ENCODE measurements at places on chromosomes 11 and 22. TPM values are rescaled to one million over a fixed set of nuclear protein-coding genes. Genes with fewer than 3 reads are reported as not detected.

DNA sequence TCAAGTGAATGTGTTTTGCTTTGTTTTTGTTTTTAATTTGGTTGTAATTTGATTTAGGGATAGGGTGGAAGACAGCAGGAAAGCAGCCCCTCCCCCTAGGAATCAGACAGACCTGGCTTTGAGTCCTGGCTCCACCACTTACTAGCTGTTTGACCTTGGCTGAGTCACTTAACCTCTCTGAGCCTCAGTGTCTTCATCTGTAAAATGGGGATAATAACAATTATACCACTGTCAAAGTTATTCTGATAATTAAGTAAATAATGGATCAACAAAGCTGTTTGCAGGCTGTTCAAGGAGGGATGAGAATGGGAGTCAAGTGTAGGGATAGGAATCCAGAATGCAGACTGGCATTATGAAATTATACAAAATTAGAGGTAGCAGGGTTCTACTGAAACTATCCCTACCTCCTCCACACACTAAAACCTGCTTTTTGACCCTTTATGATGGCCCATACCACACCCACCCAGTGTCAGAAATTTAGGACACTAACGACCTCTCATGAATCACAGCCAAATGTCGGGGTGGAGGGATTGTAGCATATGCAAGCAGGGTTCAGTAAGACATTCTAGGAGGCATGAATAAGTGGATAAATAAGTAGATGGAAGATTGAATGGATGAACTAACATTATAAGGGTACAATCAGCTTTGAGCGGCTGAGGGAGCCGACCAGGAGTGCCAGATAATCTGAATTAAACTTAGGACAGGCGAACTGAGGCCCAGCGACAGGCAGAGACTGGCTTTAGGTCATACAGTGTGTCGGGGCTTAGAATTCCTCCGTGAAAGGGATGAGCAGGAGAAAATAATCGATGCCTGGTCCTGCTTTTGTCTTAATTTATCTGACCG is 974 bp downstream of the ANAPC15 start:
- no peak for DNase-seq

DNA sequence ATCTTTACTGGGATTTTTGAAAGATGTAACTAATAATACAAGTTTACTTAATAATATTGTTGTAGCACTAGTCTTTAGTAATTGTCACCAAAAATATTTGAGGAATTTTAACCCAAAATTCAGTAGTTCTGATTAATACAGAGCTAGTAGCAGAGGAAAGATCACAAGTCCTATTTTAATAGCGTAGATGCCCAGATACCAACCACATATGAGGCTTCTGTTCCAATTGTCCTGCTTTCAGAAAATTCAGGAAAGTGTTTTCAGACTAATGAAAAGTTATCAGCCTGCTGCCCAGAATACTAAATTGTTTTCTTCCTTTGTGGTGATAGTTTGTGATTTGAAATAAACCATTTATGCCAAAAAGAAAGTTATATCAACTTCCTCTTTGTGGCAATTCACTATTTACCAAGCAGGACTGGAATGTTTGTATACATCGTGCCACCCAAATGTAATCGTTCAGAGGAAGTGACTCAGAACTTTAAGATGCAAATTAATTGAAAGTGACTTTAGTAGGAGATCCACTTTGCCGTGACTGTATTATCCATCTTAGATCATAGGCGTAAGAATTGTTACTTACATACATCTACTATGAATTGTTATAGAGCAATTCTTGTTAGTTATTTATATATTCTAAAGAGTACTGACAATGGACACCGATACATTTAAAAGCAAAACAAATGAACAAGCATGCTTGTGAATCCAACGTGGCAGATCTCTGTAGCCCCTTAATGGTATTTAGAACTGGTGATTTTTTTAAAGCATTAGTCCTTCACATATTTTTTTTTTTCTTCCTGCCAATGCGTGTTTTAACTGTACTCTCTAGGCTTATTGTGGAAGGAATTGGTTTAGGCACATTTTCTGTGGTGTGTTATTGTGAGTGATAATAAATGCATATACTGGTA is 231.0 kb downstream of the DDX10 start:
- no peak for DNase-seq

DNA sequence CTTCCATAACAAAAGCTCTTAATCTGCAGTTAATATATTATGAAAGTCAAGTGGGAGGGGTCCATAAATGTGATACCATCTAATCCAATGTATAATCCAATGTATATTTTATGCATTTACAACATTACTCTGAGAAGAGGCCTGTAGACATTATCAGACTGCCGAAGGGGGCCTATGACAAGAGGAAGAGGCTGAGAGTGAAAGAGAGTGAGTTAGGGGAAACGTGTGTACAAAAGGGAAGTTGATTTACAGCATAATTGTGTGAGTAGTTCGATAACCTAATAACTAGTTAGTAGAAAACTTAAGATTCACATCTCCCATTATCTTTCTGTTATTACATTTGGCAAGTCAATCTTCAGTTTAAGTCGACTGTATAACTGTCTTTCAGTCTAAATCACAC is 86.6 kb downstream of the DDX10 start:
- no peak for DNase-seq

DNA sequence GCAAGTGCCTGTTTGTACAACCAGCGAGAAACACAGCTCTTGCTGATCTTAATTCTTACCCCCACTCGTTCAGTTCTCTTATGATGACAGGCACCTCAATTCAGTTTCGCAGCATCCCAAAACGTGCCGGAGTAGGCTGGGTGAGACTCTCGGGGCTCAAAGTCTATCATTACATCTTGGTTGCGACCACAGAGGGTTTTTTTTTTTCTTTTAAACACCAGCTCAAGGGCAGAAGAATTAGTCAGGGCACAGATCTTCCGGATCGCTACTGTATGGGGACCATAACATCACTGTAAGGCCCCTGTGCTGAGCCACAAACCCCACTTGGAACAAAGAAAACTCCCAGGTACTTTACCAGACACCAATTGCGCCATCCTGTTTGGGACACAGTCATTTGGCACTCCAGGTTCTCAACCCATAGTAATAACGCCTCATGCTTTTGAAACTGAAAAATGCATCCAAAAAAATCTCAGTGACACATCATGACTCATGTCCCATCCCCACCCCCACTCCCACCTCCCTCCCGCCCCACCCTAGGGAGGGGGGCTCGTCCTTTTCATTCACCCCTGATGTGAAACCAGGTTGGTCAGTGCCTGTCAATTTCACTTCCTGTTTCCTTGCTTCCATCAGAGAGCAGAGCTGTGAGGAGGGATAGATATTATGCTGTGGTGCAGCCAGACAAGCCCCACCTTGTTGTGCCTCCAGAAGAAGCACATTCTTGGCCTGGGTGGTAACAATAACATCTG is 41.0 kb upstream of the CD5 start:
- DNase-seq = no peak

DNA sequence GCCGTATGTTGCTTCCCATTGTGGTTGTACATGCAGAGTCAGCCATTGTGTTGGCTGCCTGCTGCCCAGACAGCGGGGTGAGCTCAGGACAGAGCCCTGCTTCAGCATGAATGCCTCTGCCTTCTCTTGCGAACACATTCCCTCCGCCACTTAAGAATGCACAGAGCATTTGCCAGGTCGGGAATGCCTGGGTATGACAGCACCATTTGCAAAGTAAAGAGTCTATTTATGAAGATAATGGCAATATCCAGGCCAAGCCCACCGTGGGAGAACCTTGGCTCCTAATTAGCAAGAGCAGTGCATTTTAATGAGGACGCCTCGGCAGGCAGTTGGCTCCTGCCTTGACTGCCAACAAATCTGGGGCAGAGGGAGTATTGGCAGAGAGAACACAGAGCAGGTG is 62.5 kb upstream of the SORL1 start:
- no peak for DNase-seq

GRCh38 chr11:73451896-73452295 is 75.7 kb downstream of the RELT start:
- DNase-seq = no peak

DNA sequence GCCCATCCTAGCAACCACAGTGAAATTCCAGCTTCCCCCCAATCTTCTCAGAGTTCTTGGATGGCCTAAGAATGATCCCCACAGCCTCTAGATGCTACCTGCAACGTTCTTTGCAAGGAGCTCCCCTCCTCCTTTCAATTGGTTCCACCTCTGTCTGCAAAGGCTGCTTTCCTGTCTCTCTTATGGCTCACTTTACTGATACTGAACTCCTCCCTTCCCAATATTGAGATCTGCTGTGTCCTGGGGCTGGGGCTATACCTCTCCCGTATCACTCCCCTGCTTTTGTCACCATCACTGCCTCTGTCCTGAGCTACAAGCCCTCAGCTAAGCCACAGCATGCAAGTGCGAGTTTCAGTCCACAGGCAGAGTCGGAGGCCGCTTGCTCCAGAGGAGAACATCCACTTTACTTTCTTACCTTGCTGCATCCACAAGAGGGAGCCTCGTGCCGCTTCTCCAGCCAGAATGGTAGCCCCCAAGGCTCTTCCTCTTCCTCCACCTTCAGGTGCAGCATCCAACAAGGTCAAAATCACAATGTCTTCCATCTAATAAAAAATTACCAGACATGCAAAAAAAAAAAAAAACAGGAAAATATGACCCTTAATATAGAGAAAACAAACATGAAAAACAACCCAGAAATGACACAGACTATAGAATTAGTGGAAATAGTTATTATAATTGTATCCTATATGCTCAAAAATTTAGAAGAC is 48.6 kb upstream of the TMEM45B start:
- no peak for DNase-seq

Gene SYCE3
- polyA plus RNA-seq = not detected

Gene CABP7
- polyA plus RNA-seq = not detected
